ENCODE measurements at places on chromosomes 1 and 21. TPM values are rescaled to one million over a fixed set of nuclear protein-coding genes. Genes with fewer than 3 reads are reported as not detected.

The GOLT1A gene
- 0.45 TPM for total RNA-seq

The WNT3A gene
- not detected for total RNA-seq

DNA sequence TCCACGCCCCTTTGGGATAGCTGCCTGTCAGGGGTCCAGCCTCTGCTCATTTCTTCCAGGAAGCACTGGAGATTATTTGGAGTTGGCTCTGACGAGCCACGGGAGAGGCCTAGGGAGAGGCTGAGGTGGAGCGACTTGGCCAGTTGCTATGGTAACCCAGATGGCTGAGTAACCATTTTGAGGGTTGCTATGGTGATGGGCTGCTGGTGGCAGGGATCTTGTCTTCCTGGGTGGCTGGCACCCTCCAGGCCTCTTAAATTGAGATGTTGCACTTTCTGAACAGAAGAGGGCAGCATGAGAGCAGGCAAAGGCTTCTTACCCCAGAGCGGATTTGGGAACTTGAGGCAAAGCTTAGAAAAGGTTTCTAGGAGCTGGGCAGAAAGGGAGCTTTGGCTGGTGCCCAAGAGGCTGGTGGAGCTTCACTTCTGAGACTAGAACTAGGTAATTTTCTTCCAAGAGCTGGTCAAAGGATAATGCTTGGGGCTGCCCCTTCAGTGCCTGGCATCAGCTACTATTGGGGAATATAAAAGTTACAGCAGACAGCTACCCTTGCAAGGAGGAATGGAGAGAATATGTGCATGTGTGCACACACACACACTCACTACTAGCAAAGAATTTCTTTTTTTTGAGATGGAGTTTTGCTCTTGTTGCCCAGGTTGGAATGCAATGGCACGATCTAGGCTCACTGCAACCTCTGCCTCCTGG is 72.5 kb downstream of the NDUFS5 start:
- H3K4me3 ChIP-seq: no peak overlapping the region
- H3K36me3 ChIP-seq: no peaks in the 10 kb centered on the region
- peak; percentile 51 for DNase-seq
- H3K27ac ChIP-seq: peak overlapping the region; percentile 91
- no peaks in the 10 kb centered on the region for H3K27me3 ChIP-seq
- peaks cover 18% of the 10 kb centered on the region for H3K4me1 ChIP-seq

- H3K4me1 ChIP-seq: no peaks in the 10 kb centered on the region
- DNase-seq: no peak
- H3K4me3 ChIP-seq: no peak overlapping the region
- H3K27me3 ChIP-seq: peaks cover 54% of the 10 kb centered on the region
Observed at GRCh38 chr1:17790383-17791054, 35.4 kb downstream of the ACTL8 start.

The TMIGD3 gene
- total RNA-seq: not detected

The TSPAN2 gene
- total RNA-seq: 9.2 TPM

DNA sequence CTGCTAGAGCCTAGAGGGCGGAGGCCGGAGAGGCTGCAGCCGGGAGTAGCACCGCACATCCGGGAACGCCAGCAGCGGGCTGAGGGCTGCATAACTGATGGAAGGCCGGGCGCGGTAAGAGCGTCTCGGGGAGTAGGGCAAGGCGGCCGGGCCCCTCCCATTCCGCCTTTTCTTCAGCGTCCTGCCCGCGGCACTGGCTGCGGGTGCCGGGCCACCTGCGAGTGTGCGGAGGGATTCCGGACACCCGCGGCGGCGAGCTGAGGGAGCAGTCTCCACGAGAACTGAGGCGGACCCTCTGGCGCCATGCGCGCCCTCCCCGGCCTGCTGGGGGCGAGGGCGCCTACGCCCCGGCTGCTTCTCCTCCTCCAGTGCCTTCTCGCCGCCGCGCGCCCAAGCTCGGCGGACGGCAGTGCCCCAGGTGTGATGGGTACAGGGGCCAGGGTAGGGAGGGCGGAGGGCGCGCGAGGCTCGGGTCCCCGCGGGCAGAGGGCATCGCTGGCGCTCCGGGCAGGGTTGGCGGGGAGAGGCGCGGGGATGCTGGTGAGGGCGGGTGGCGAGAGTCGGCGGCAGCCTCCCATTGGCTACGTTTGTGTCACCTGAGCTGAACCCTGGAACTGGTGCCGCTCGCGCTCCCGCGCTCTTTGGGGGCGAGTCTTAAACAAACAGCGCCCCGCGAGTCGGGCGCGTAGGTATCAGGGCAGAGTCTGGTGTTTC is 334.4 kb downstream of the SRGAP2C start:
- H3K4me1 ChIP-seq: peaks cover 48% of the 10 kb centered on the region
- H3K36me3 ChIP-seq: no peaks in the 10 kb centered on the region
- peak; percentile 74 for DNase-seq
- H3K4me3 ChIP-seq: peak overlapping the region; percentile 95

DNA sequence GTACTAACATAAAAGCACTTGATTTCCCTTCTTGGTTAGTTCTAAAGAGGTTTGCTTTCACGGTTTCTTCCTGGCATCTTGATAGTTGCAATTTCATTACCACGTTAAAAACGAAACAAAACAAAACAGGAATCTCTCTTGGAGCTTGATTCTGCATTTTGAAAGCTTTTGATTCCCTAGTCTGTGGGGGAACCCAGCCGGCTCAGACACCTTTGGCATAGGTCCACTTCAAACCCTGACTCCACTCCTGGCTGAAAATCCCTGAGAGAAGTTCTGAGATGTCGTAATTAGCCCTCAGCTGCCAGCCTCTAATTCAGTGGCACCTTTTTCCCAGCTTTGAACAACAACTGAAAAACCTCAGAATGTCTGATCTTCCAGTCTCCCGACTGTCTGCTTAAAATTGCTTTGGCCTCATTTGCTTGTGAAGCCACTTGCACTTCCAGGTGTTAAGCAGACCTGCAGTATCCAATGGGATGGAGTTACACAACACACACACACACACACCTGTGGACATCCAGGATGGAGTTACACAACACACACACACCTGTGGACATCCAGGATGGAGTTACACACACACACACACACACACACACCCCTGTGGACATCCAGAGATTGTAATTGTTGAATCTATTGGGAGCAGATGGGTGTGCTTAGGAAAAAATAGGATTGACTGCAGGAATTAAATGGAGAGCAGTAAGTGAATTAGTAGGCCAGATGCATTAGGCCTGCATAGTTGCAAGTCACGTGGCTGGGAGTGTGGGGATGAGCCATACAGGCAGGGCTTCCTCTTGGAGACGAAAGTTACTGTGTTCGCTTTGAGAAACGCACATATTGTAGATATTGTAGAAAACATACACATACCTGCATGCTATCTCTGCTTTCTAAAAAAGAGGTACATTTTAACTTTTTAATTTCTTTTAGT is 285.6 kb upstream of the FMN2 start:
- peaks cover 9% of the 10 kb centered on the region for H3K4me1 ChIP-seq
- no peak overlapping the region for H3K4me3 ChIP-seq

GRCh38 chr21:38293765-38294164 is 37.0 kb downstream of the KCNJ15 start:
- no peak for DNase-seq
- peak overlapping the region; percentile 14 for H3K27ac ChIP-seq
- H3K36me3 ChIP-seq: no peaks in the 10 kb centered on the region

DNA sequence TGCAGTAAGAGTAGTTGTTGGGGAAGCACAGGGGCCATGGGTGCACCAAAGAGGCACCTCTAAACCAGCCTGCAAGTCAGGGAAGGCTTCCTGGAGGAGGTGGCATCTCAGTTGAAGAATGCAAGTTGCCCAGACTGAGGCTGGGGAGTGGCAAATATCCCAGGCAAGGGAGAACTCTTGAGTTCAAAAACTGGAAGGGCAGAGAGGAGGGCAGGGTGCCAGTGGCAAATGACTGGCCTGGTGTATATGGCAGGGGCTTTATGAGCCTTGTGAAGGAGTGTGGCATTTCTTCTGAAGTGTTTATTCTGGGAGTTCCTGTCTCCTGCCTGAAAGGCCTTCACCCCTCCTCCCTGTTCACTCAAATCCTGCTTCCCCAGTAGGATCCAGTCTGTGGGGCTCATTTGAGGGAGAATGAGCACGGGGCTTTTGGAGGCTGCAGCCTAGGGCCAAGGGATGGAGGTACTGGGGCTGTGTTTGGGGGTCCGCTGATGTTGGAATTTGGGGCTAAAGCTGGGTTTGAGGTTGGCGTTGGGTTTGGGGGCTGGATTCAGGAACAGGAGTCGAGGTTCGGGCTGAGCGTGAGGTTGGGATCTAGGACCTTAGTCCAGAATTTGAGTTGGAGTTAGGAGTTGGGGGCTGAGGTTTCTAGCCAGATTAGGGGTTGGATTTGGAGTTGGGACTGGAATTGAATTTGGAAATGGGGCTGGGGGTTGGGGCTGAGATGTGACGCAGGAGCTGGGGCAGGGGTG is at the start of gene TMEM125:
Gene TMEM125, plus strand, starts transcription at position 357 of the 749 bp plus-strand sequence. CDS start 2,740 bp downstream, outside the sequence.
- H3K4me3 ChIP-seq: peak within 1 kb of the TSS; percentile 71
- peaks cover 45% of the 10 kb centered on the region for H3K27me3 ChIP-seq
- no peak for DNase-seq
- peaks cover 11% of the 10 kb centered on the region for H3K4me1 ChIP-seq
- H3K27ac ChIP-seq: peak within 1 kb of the TSS; percentile 43

The PDE4B gene
- 114 TPM for total RNA-seq

- H3K27ac ChIP-seq: peak overlapping the region; percentile 73
- peak overlapping the region; percentile 85 for H3K4me3 ChIP-seq
- H3K4me1 ChIP-seq: peaks cover 16% of the 10 kb centered on the region
- no peaks in the 10 kb centered on the region for H3K27me3 ChIP-seq
- no peaks in the 10 kb centered on the region for H3K36me3 ChIP-seq
- no peak for DNase-seq
Observed at GRCh38 chr1:195195423-195196057, 1412.7 kb downstream of the KCNT2 start.

The SIM2 gene
- not detected for total RNA-seq

DNA sequence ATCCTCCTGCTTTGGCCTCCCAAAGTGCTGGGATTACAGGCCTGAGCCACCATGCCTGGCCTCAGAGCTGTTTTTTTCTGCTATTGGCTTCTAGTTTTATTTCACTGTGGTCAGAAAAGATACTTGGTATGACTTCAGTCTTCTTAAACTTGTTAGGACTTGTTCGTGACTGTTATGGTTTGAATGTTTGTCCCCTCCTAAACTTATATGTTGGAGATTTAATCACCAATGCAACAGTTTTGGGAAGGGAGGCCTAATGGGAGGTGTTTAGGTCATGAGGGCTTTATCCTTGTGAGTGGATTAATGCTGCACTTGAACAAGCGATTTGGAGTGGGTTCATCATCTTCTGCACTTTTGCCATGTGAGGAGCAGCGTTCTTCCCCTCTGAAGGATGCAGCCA is 24.5 kb upstream of the SOD1 start:
- H3K36me3 ChIP-seq: peaks cover 5% of the 10 kb centered on the region
- peaks cover 7% of the 10 kb centered on the region for H3K27me3 ChIP-seq
- no peak overlapping the region for H3K4me3 ChIP-seq

DNA sequence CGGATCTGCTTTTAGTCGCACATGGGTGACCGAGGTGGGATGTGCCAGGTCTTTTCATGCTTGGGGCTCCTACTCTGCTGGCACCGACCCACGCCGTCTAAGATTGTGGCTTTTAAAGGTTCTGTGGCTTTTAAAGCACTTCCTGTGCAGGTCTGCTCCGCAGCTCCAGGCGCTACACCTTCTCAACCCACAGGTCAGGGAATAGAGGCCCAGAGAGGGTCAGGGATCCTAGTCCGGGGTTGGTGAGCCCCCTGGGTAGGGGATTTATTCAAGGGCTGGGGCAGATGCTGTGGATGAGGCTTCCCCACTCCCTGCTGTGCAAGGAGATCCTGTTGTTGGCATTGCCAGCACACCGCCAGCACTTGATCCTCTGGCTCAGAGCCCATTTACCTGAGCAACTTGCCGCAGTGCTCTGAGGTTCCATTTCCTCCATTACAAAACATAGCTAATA is 212.8 kb upstream of the RAB4A start:
- H3K4me1 ChIP-seq: peaks cover 52% of the 10 kb centered on the region
- H3K27ac ChIP-seq: peak overlapping the region; percentile 68
- peak overlapping the region; percentile 78 for H3K4me3 ChIP-seq

The DNASE2B gene
- not detected for total RNA-seq

The NUP210L gene
- total RNA-seq: 0.07 TPM

GRCh38 chr1:207129053-207129452 is 25.0 kb downstream of the C4BPA start:
- DNase-seq: no peak
- no peaks in the 10 kb centered on the region for H3K4me1 ChIP-seq
- no peak overlapping the region for H3K27ac ChIP-seq
- no peaks in the 10 kb centered on the region for H3K36me3 ChIP-seq

GRCh38 chr1:35565742-35566133 is 7.4 kb upstream of the TFAP2E start:
- peaks cover 30% of the 10 kb centered on the region for H3K4me1 ChIP-seq
- no peak overlapping the region for H3K27ac ChIP-seq
- no peaks in the 10 kb centered on the region for H3K27me3 ChIP-seq
- no peak overlapping the region for H3K4me3 ChIP-seq
- H3K36me3 ChIP-seq: peaks cover 2% of the 10 kb centered on the region

DNA sequence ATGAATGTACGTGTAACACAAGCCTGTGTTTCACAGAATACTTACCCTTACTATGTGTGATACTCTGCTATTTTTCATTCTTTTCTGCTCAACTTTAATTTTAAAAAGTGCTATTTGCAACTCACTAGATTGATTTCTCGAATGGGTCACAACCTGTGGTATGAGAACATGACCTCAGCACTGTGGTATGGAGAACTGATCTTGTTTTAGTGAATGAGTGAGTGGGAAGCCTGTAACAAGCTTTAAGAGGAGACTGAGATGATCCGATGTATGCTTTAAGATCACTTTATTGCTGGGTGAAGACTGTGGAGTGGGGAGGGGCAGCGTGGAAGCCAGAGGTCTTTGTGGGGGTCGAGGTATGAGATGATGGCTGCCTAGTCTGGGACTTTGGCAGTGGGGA is 21.6 kb downstream of the MECR start:
- H3K27me3 ChIP-seq: no peaks in the 10 kb centered on the region
- DNase-seq: no peak
- peaks cover 7% of the 10 kb centered on the region for H3K36me3 ChIP-seq
- peaks cover 6% of the 10 kb centered on the region for H3K4me1 ChIP-seq
- H3K27ac ChIP-seq: peak overlapping the region; percentile 62
- no peak overlapping the region for H3K4me3 ChIP-seq

The FH gene
- total RNA-seq: 18.5 TPM

- no peak overlapping the region for H3K27ac ChIP-seq
- H3K4me1 ChIP-seq: peaks cover 18% of the 10 kb centered on the region
- H3K27me3 ChIP-seq: peaks cover 12% of the 10 kb centered on the region
- H3K36me3 ChIP-seq: peaks cover 2% of the 10 kb centered on the region
- no peak overlapping the region for H3K4me3 ChIP-seq
- no peak for DNase-seq
Observed at GRCh38 chr1:181110013-181110412, 21.5 kb downstream of the IER5 start.

DNA sequence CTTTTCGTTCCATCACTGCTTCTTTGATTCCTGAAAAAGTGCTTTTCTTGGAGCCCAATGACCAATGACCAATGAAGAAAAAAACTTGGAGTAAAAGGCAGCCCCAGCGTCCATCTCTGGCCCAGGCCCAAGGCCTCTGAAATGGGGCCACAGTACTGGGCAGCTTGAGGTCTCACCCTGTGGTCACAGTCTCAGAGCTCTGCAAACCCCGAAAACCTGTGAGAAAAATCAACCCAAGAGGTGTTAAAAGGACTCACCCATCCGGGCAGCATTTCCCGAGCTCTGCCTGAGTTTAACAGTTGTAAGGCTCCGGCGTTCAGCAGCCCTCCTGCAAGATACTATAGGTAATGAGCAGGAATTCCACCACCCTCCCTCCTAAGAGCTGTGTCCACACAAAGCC is 2.1 kb upstream of the EFHD2 start:
- no peak for DNase-seq
- peak overlapping the region; percentile 98 for H3K27ac ChIP-seq
- H3K4me1 ChIP-seq: peaks cover 25% of the 10 kb centered on the region

The TRPM2 gene
- 26.1 TPM for total RNA-seq

GRCh38 chr21:40130476-40130875 is 263.2 kb downstream of the PCP4 start:
- DNase-seq: no peak
- H3K4me1 ChIP-seq: no peaks in the 10 kb centered on the region
- no peaks in the 10 kb centered on the region for H3K27me3 ChIP-seq
- H3K36me3 ChIP-seq: no peaks in the 10 kb centered on the region
